ENCODE measurements at places on chromosomes 1 and 21.

GRCh38 chr1:25538191-25538767, 5.1 kb upstream of the LDLRAP1 start:
- DNase-seq, result no peak

DNA sequence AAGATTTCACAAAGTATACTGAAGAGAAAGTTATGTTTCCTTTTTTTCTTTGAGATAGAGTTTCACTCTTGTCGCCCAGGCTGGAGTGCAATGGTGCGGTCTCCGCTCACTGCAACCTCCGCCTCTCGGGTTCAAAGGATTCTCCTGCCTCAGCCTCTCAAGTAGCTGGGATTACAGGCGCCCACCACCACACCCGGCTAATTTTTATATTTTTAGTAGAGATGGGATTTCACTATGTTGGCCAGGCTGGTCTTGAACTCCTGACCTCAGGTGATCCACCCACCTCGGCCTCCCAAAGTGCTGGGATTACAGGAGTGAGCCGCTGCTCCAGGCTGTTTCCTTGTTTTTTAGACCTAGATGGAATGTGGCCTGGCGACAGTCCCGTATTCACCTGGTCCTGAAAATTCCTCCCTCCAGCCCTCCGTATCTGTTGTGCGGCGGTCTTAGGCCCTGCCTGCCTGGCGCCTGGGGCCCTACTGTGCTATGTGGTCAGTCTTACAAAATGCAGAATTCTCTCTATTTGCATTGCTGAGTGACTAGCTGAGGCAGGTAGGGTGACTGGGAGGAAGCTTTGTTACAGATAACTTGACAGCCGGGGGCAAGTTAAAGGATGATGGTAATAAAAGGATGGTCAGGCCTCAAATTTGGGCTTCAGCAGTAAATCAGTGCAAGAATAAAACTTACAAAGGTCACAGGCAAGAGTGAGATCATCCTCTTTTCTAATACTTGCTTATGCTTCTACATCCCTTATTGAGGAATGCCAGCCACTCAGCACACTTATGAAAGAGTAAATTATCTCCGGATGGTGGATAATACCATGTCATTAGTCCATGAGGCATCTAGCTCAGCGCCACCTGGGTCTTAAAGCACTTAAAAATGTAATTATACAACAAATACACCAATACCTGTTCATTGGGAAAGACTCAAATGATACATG, 30.3 kb downstream of the PARK7 start:
- no peak for DNase-seq

DNA sequence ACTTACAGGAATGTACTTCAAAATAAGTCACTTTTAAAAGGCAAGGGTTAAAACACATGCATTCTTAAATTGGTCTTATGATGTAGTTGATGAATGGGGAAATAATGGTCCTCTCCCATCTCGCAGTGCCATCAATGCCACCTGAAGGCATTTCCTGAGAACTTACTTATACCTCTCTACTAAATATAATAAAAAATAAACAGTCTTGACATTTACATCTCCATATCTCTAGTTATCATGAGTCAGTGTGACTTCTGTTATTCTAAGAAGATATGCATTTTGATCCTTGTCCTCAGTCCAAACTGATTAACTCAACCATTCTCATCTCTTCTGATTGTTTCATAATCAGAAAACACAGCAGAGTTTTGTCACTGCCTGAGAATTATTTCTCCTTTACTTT, 253.9 kb downstream of the USH2A start:
- no peak for DNase-seq

DNA sequence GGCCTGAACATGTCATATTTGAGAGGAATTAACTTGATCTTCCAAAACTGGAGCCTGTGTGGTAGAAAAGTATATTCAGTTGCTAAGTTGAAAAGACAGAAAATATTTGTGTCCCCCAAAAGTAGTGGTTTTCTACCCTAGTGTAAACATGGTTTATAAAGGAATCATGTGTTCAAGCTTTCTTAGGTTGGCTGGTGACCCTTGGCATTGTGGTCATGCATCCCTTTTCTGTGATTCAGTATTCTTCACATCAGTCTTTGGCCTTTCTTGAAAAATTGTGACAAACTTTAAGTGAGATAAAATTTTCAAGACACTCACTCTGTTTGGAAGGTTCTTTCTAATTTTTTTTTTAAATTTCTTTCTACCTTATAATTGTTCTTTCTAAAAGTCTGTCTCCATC, 193.2 kb downstream of the DHRS3 start:
- DNase-seq, result peak; percentile 50

- no peak for DNase-seq
Measured at GRCh38 chr1:30450148-30450817, 273.1 kb downstream of the MATN1 start.

DNA sequence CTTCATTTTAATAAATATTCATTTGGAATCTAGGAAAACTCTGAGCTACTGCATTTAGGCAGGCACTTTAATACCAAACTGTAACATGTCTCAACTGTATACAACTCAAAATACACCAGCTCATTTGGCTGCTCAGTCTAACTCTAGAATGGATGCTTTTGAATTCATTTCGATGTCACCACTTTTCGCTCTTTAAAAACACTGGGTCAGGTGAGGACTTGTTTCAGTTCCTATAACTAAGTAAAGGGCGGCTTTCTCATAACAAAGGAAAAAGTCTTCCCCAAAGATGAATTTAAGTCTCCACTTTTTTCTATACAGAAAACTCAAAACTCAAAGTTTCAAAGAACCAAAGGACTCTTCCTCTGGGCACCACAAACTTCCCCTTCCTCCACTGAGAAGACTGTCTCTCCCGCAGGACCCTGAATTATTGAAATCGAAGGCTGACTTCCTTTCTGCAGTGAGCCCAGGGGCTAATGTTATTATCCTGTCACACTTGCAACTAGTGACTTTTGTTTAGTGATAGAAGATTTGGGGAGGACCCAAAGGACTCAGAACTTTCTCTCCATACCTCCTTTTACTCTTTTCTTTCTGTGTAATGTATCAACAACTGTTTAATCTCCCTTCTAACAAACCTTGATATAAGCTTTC, 9.7 kb upstream of the DHX9 start:
- no peak for DNase-seq

Measured in iris pigment epithelial cell (primary cell).